GM04504 (cell line): ENCODE measurements at places on chromosomes 11 and 22.

- DNase-seq = no peak
Observed at GRCh38 chr11:74780248-74781005, 31.8 kb downstream of the RNF169 start.

- peak; percentile 2 for DNase-seq
Observed at GRCh38 chr11:87212891-87213290, 175.2 kb downstream of the TMEM135 start.

DNA sequence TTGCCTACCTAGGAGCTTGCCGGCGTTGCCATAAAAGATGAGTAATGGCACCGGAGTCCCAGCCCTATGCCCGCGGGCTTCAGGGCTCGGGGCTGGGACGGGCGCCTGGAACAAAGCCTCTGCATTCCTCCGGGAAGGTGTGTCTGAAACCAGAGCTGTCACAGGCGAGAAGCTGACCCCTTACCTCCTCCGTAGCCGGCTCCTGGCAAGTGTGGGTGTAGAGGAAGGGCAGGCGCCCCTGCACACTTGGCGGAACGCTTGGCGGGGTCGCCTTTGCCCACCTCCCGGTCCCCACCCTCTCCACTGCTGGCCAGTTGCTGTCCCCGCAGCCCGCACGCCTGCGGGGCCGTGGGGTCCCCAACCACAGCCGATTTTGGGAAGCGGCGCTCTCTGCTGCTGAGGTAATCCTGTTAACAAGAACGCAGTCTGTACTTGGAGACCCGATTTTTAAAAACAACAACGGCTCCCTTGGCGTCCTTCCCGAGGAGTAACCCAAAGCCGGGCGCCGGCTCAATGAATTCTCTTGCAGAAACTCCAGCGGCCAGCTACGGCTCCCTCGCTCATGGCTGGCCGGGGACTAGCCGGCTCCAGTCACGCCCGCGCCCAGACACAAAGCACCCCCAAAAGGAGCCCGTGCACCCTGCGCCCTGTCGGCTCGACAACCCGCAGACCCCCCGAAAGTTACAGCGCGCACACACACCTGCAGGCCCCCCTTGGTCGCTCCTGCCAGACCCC lies 89.2 kb downstream of the PLEKHA7 start:
- DNase-seq = peak; percentile 6

GRCh38 chr11:76801736-76802135 lies 18.6 kb downstream of the TSKU start:
- no peak for DNase-seq
